Inflammatory macrophage (primary cell): ENCODE measurements at places on chromosomes 12 and 14.
A peak's percentile ranks its signal among the peaks of the same experiment; 100 is the strongest.

DNA sequence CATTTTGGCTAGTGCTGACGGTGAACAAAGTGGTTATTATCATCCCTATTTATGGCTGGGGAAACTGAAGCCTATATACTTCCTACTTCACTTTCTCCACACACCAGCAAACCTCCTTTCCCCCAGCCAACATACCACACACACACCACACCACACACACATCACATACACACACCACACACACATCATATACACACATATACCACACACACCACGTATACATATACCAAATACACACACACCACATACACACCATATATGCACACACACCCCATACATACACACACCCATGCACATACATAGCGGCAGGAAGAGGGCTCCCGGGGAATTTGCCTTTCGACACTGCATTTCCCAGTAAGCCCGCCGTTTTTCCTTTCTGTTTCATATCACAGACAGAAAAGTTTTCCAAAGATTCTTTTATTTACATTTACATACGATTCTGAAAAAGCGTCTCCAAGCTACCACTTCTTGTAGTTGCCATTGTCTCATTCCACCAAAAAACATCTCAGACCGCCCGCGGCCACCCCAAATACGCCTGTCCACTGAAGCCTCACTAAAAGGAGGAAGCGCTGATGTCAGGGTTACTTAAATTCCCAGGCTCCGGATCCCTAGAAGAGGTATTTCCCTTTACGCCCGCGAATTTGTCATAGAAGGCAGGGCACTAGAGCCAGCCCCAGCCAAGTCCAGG is 823 bp upstream of the RAB5B start:
- no peak for DNase-seq

GRCh38 chr12:2359725-2360629 is 307.2 kb downstream of the CACNA1C start:
- DNase-seq, result peak; percentile 60

GRCh38 chr14:32656601-32657000 is 282.1 kb upstream of the NPAS3 start:
- DNase-seq, result peak; percentile 52

DNA sequence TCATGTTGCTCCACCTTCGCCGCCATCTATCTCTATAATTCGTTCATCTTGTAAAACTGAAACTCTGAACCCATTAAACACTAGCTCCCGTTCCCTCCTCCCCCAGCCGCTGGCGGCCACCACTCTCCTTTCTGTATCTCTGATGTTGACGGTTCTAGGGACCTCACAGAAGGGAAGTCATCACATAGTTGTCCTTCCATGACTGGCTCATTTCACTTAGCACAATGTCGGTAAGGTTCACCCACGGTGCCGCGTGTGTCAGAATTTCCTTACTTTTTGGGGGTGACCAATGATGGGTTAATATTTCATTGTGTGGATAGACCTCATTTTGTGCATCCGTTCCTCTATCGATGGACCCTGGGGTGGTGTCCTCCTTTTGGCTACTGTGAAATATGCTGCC is 2.0 kb upstream of the CACNA2D4 start:
- DNase-seq, result no peak

DNA sequence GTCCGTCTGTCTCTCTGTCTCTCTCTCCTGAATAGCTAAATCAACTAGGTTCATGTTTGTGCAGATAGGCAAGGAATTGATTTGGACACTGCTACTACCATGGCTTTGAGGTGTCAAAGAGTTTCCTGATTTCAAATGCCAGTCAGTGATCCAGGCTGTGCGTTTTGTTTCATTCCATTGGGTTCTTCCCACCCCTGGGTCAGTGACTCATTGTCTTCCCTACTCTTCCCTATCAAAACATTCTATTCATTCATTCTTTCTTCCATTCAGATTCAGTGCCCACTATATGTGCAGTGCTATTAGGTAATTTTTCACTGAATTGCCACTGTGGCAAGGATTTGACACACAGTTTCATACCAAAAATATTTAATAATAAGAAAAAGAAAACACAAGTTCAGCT is 50.4 kb downstream of the RPH3A start:
- no peak for DNase-seq

- no peak for DNase-seq
These were observed 18.8 kb downstream of the TNFAIP2 start for GRCh38 chr14:103142026-103142425.

GRCh38 chr12:26870491-26871419 is 37.8 kb upstream of the ITPR2 start:
- no peak for DNase-seq

DNA sequence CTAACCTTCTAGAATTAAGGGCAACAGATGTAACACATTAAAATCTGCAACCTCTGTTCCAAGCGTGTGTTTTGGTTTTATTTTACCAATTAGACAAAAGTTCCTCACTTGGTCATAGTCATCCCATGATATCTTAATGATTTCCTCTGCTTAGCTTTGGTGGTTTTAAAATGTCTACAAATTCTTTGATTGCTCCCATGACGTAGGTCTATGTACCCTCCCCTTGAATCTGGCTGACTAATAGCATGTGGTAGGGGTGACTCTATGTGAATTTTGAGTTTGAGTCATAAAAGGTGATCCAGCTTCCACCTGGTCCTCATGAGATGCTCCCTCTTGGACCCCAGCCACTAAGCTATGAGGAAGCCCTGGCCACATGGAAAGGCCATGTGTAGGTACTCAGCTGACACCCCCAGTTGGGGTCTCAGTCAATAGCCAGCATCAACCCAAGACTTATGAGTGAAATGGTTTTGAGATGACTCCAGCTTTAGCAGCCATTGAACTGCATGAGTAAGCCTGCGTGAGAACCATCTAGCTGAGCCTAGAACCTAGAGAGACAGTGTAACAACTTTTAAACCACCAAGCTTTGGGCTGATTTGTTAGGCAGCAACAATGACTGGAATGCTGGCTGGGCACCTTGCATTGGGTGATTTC is 247.1 kb downstream of the MSRB3 start:
- no peak for DNase-seq

GRCh38 chr12:65764325-65764724 is 60.0 kb upstream of the HMGA2 start:
- DNase-seq, result no peak

DNA sequence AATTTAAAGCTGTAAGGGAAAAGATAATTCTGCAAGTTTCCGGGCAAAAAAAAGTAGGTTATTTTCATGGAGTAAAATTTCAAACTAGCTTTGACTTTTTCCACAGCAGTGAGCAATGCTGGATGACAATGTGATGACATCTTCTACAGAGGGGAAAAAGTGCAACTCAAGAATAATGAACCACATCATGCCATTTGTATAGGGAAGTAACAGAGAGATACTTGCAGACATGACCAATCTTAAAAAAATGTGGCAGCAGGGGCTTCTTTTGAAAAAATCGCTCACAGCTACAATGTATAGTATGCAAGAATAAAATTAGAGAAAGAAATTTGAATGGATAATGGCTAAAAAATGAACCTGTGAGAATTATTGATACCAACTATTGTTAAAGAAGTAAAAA is 115.5 kb downstream of the DHRS2 start:
- no peak for DNase-seq

GRCh38 chr14:23052182-23052623 is 5.1 kb downstream of the CDH24 start:
- no peak for DNase-seq

DNA sequence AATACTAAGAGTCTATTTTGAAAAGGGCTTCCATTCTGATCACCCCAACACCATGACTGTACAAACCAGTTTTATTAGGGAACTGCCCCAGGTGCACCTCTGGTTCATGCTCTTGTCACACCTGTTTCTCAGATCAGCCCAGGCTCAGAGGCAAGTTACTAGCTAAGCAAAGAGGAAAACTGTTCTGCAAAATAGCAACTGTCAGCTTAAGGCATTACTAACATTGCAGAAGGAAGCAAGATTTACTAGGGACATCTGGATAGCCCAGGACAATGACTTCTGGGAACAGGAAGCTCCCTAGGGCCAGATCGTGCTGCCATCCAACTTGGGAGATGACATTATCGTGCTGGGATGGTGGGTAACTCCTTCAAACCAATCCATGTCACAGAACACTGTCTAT is 30.1 kb downstream of the ANAPC7 start:
- DNase-seq, result no peak

- peak; percentile 86 for DNase-seq
These were observed 50.7 kb downstream of the BCAT1 start for GRCh38 chr12:24898185-24898584.

DNA sequence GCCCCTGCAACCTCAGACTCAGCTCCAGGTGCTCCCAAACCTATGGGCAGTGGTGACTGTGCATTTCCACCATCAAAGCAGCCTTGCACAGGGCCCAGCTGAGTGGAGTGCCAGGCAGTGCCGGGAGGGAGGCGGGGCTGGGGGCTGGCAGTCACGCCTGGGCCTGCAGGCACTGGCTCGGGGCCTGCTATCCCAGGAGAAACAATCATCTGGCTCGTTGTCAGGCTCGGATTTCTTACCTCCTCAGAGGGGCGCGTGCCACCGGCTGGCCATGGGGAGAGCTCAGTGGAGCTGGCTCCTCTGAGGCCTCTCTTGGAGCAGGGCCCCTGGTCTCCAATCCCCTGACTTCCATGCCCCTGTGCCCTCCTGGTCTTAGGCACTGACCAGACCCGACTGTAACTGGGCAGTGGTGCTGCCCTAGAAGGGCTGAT is 20.2 kb upstream of the PPP1R13B start:
- DNase-seq, result no peak

GRCh38 chr12:121301876-121302275 is 5.4 kb upstream of the CAMKK2 start:
- DNase-seq, result peak; percentile 17

GRCh38 chr14:94961386-94962165 is 191.7 kb upstream of the GSC start:
- no peak for DNase-seq

DNA sequence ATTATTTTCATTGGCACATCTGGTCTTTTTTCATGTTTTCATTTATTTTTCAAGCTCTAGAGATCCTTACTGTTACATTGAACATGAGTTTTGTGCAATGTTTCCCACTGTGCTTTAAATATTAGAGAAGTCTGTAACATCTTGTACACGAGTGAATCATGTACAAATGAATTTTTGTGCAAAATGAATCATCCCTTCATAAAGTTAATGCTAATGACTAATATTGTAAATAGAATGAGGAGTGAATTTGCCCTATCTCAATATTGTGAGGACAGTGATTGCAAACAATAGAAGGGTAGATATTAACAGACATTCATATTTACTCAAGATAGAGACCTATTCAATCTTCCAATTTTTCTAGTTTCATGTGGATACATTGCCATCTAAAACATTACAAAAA is 463.3 kb upstream of the FOXG1 start:
- no peak for DNase-seq

GRCh38 chr14:27186048-27186447 is 588.2 kb upstream of the NOVA1 start:
- DNase-seq, result no peak

DNA sequence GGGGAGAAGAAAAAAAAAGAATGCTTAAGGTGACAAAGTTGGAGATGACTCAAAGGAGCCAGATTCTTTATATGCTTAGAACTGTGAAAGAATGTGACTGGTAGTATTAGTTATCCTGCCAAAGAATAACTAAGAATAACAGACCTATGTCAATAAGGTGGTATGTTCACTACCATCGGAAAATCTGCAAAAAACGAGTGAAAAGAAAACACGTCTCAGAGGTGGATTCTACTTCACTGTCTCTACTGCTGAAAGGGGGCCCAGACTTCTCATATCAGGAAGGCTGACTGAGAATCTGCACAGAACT is 64.7 kb downstream of the IPO8 start:
- DNase-seq, result no peak

DNA sequence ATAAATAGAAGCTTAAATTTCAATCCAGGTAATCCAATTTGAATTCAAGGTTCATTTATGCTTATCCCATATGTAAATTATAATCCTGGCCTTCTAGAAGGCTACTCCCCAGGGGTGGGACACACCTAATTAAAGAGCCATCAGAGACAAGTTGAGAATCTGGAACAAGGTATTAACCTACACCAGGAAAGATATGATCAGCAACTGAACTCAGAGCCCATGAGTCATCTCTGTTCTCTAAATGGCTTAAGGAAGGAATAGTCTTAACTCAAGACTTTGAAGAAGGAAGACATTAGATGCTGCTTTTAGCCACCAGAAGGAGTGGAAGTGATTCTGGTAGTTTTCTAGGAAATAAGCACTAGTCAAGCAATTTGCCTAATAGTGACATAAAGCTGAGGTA is 88.0 kb downstream of the KIF21A start:
- no peak for DNase-seq

DNA sequence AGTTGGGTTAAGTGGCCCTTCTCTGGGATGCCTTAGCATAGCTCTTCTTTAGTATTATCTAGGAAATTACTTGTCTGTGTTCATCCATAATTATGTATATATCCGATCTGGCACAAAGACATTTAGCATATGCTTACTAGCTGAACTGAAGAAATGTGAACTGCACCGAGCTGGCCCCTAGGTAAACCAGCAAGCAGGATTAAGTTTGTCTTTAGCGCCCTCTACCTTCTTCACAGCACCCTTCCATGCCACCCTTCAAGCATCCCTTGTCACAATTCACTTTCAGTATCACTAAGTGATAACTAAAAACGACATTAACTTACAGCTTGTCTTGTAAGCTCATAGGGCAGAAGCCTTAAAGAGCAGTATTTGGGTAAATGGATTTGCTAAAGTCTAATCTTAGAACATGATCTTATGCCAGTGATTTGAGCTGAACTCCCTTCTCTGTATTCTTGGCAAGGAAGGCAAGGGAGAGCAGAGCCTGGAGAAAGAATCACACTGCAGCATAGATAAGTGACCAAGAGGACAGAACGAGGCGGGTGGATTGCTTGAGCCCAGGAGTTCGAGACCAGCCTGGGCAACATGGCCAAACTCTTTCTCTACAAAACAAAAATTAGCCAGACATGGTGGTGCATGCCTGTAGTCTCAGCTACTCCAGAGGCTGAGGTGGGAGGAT is 2.6 kb upstream of the HAL start:
- DNase-seq, result peak; percentile 61

- no peak for DNase-seq
These were observed 11.4 kb downstream of the RILPL1 start for GRCh38 chr12:123522164-123522563.

DNA sequence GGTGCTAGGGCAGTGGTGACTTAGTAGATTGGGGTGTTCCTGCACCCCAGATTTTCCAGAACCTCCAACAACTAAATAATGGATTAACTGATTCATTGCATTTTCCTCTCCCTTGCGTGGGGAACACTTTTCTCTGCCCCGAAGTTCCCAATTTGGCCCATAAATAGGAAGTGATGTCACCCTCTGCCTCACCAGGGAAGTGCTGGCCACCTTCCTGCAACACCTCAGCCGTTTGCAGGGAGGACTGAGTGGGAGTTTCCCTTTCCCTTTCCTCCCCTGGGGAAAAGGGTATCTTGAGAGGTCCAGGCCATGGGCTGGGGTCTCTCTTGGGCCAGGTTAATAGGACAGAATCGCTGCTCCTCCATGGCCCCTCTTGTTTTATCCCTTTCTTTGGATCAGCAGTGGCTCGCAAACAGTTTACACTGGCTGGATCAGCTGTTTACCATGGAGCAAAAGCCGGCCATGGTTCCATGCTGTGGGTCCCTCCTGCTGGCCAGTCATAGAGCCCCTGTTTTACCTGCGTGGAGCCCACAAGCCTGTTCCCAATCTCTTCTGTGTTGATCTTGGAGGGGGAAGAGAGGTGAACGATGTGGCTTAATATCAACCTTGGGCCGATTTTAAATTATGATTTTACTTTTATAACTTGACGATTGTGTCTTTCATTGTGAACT is 91.6 kb upstream of the VRK1 start:
- no peak for DNase-seq

- DNase-seq, result no peak
These were observed 37.7 kb downstream of the TRAFD1 start for GRCh38 chr12:112163056-112163455.

GRCh38 chr12:9027161-9028059 is 38.1 kb downstream of the KLRG1 start:
- DNase-seq, result no peak
